Posterior vena cava (tissue), 2 donors: ENCODE measurements at places on chromosomes 2 and 18. TPM values are rescaled to one million over a fixed set of nuclear protein-coding genes. Genes with fewer than 3 reads are reported as not detected.

The CCDC74B gene
- total RNA-seq, result 1.4 TPM

The SNRPD1 gene
- 36.5 TPM for total RNA-seq

The ASXL3 gene
- total RNA-seq, result 5.0 TPM

The C2orf78 gene
- total RNA-seq, result not detected

The ZFP36L2 gene
- 123 TPM for total RNA-seq

The POTEC gene
- not detected for total RNA-seq

The CCDC121 gene
- total RNA-seq, result 4.3 TPM

The STEAP3 gene
- total RNA-seq, result 9.3 TPM

The VSNL1 gene
- not detected for total RNA-seq

The SPAG16 gene
- total RNA-seq, result 23.0 TPM

The TMEM178A gene
- total RNA-seq, result 0.69 TPM

The MEX3C gene
- total RNA-seq, result 27.4 TPM

The CDH20 gene
- total RNA-seq, result 0.88 TPM

The L3MBTL4 gene
- total RNA-seq, result 10.5 TPM

The PLEK gene
- 10.8 TPM for total RNA-seq

The TSPYL6 gene
- not detected for total RNA-seq

The TANC1 gene
- 35.1 TPM for total RNA-seq

The NR4A2 gene
- total RNA-seq, result 7.8 TPM

The GALNT14 gene
- total RNA-seq, result 1.1 TPM

The MOGAT1 gene
- total RNA-seq, result not detected

The HDLBP gene
- 459 TPM for total RNA-seq

The DNAH6 gene
- total RNA-seq, result 0.24 TPM
